Right atrium auricular region (tissue), 2 donors: ENCODE measurements at places on chromosomes 2 and 18. TPM values are rescaled to one million over a fixed set of nuclear protein-coding genes. Genes with fewer than 3 reads are reported as not detected.

Gene CEP192
- total RNA-seq: 23.7 TPM

DNA sequence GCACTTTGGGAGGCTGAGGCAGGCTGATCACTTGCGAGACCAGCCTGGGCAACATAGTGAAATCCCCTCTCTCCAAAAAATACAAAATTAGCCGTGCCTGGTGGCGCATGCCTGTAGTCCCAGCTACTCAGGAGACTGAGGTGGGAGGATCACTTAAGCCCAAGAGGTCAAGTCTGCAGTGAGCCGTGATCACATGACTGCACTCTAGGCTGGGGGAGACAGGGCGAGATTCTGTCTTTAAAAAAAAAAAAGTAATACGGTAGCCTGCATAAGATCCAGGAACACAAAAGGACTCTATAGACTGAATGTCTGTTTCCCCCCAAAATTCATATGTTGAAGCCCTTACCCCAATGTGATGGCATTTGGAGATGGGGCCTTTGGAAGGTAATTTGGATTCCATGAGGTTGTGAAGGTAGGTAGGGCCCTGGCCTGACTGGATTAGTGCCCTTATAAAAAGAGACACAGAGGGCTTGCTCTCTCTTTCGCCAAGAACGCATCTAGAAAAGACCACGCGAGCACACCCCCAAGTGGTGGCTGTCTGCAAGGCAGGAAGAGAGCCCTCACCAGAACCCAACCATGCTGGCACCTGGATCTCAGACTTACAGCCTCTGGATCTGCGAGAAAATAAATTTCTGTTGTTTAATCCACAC lies 17.0 kb downstream of the MBOAT2 start:
- no peaks in the 10 kb centered on the region for H3K36me3 ChIP-seq
- no peaks in the 10 kb centered on the region for H3K4me1 ChIP-seq
- no peak for DNase-seq
- no peaks in the 10 kb centered on the region for H3K27me3 ChIP-seq
- H3K27ac ChIP-seq: no peak overlapping the region

- H3K27ac ChIP-seq: no peak overlapping the region
- no peaks in the 10 kb centered on the region for H3K27me3 ChIP-seq
- no peak overlapping the region for H3K4me3 ChIP-seq
- H3K36me3 ChIP-seq: peaks cover 8% of the 10 kb centered on the region
- DNase-seq: no peak
- peaks cover 22% of the 10 kb centered on the region for H3K4me1 ChIP-seq
Observed at GRCh38 chr2:174675615-174676014, 78.0 kb upstream of the WIPF1 start.

Gene PSMA8
- not detected for total RNA-seq

DNA sequence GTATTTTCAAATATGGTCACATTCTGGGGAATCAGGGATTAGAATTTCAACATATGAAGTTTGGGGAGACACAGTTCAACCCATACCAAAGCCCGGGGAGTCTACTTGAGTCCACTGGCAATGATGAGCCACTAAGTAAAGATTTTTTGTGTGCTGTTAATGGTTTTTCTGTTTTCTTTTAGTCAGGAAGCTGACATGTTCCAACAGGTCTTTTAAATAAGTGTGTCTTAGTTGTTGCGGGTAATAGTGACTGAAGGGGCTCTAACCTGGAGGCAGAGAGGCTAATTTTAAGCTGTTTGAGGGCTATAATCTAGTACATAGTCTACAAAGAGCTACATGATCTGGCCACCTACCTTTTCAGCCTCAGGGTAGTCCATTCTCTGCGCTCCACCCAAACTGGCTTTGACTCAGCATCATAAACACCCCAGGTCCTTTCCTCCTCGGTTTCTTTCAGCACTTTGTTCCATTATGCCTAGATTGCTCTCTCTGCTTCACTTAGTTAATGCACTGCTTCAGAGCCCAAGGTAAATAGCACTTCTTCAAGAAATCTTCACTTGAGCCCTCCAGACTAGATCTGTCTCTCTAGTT lies 17.6 kb upstream of the UBE2E3 start:
- no peaks in the 10 kb centered on the region for H3K27me3 ChIP-seq
- no peaks in the 10 kb centered on the region for H3K4me1 ChIP-seq
- DNase-seq: no peak
- H3K27ac ChIP-seq: no peak overlapping the region
